ENCODE measurements at places on chromosomes 5 and 9.

DNA sequence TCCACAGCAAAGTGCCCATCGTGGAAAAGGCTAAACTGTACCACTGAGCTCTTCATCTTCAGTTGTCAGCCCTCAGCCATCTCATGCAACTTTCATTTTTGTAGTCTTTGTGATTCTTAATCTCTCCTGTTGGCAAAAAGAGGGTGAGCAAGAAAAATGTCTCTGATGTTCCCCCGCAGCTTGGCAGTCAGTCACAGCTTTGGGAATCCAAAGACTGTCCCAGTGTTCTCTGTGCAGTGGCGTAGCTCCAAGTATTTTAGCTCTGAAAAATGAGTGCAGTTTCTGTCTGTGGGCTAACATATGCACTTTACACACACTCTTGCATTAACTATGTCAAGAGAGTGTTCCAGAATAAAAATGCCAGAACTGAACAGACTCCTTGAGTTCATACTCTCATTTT is 372.2 kb downstream of the TMEM232 start:
- DNase-seq, result no peak

GRCh38 chr9:124444166-124444565 is 6.1 kb upstream of the ADGRD2 start:
- peak; percentile 86 for DNase-seq

DNA sequence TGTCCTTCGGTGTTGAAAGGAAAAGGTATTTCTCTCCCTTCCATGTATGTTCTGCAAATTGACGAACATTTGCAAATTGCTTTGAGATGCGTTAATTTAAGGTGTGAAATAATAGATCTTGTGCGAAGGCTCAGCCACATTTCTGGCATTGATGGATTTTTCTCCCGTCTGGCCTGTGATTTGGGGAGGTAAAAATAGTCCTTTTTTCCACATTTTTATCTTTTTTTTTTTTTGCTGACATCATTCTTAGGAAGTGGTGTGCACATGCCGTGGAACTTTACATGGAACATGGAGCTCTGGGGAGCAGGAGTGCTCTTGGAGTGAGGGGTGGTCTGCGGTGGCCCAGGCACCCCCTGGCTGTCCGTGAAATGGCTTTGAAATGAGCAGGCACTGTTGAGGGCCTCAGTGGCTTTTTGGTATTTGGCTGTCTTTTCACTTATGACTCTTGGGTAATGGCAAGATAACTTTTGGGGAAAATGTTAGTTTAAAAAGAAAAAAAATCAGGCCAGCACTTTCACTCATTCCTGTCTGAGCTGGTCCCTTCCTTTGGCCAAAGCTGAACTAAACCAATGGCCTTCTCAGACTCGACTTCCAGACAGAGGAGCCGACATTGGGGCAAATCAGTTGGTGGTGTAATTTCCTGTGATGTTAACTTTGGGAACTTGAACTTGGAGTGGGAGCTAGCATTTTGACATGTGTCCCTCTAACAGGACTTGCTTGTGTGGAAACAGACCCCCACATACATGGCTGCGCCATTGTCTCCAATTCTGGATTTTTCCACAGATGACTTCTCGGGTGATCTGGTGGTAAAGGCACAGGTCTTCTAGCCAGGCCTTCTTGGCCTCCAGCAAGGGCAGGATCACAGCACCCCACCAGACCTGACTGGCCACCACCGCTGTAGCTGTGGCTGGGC is 4.2 kb downstream of the NEK6 start:
- no peak for DNase-seq

- peak; percentile 65 for DNase-seq
These were observed 529 bp downstream of the UBAC1 start for GRCh38 chr9:135960411-135961276.

GRCh38 chr9:82882748-82883147 is 180.2 kb downstream of the RASEF start:
- DNase-seq, result no peak

DNA sequence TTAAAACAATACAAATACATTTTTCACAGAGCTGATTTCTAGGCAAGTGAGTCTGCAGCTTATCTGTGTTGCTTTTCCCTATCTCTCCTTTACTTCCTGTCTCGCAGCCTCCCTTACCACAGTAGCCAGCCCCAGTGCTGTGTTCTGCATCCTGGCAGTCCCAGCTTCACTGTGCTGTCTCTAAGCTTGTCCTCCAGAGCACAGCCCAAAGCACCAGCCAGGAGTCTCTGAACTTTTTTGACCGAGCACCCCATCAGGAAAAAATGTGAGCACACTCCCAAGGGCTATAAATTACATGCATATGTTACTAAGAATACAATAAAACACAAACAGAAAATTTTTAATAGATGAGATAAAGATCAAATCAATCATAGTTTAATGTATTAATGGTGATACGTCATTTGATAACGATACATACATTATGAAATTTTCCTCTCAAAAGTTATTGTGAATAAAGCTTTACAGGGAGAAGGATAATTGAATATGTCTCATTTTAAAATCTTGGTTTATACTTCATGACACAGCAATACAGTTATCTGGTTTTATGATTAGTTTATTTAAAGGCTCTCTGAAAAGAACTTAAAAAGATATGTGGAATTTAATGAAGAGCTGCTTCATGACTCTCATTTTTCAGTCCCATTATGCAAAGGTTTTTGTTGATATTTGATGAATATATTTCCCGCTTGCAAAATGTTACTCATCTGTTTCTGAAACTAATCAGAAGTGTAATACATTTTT is 7.3 kb upstream of the RHOBTB3 start:
- DNase-seq, result no peak

- DNase-seq, result no peak
These were observed 15.8 kb downstream of the ZDHHC21 start for GRCh38 chr9:14677396-14677795.

DNA sequence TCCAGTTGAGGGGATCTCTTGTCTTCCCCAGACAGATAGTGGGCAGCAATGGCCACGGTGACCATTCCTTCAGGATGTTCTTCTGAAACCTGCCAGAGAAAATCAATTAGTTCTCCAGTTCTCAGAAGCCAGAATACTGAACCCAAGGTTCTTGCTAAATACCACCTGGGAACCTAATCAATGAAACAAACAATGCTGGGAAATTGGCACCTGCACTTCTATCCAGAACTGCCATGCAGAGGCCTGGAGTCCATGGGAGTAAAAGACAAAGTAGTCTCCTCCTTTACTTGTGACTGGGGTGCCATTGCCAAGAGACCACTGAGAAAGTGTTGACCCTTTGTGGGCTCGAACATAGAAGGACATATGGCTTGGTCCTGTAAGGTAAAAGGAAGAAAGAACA is 45.7 kb downstream of the ERMP1 start:
- no peak for DNase-seq

DNA sequence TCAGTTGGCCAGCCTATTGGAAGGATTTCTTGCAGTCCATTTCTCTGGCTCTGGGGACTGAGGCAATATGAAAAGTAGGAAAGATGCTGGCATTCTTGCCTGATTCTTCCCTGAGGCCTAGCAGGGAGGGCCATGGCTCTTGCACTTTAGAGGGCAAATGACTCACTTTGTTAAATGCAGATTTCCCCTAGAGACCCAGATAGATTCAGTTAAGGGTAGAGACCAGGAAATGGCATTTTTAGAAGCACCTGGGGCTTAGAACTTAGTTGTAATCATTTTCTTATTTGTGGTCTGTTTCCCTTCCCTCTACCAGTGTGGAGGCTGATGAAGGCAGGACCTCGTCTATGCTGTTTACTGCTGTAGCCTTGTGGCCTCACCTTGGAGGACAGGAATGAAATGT is 112.8 kb upstream of the NR3C1 start:
- DNase-seq, result no peak

GRCh38 chr5:174573221-174573994 is 151.0 kb upstream of the MSX2 start:
- DNase-seq, result no peak

GRCh38 chr9:115118879-115119218 is 892 bp upstream of the TNC start:
- DNase-seq, result peak; percentile 95

- no peak for DNase-seq
These were observed 55.1 kb upstream of the S1PR3 start for GRCh38 chr9:88936132-88936531.

- DNase-seq, result no peak
These were observed 37.7 kb upstream of the PDE8B start for GRCh38 chr5:77172713-77173328.

DNA sequence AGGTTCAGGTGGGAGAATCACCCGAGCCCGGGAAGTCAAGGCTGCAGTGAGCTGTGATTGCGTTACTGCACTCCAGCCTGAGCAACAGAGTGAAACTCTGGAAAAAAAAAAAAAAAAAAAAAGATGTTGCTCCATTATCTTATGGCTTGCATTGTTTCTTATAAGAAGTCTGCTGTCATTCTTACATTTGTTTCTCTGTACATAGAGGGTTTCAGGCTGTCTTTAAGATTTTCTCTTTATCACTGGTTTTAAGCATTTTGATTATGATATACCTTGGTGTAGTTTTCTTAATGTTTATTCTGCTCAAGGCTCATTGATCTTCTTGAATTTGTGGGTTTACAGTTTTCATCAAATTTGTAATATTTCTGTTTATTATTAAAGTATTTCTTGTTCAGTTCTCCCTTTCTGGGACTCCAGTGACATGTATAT is 35.2 kb downstream of the MVB12B start:
- no peak for DNase-seq

DNA sequence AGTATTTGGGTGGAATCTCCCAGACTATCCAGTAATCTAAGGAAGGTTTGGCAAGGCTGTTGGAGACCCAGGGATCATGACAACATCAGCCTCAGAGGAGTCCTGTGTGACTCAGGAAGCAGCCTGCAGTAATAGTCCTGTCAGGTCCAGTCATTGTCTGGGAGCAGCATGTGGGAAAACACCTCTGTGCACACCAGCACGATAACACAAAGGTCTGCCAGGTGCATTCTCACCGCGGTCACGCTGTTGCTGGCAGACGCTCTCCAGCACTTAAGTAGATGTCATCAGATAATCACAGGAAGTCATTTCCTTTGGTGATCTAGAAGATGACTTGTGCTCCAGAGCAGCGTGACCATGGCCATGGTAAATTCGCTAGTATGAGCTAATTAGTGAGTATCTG is 99.2 kb upstream of the IQGAP2 start:
- peak; percentile 36 for DNase-seq

DNA sequence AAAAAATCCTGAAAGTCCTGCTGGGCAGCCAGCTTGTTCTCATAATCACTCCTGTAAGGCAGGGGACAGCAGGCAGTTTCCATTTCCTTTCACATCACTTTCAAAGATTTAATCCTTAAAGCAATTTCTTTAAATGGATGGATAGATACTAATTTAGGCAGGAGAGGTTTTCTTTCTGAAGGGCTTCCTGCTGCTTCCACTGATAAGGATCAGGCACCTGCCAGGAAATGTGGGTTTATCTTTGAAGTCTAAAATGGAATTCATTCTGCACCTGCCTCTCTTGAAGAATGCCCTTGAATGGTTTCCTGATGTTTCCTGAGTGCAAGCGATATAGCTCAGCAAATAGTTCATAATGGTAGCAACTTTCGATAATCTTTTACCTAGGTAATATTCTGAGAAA is 64.5 kb downstream of the STARD4 start:
- no peak for DNase-seq

DNA sequence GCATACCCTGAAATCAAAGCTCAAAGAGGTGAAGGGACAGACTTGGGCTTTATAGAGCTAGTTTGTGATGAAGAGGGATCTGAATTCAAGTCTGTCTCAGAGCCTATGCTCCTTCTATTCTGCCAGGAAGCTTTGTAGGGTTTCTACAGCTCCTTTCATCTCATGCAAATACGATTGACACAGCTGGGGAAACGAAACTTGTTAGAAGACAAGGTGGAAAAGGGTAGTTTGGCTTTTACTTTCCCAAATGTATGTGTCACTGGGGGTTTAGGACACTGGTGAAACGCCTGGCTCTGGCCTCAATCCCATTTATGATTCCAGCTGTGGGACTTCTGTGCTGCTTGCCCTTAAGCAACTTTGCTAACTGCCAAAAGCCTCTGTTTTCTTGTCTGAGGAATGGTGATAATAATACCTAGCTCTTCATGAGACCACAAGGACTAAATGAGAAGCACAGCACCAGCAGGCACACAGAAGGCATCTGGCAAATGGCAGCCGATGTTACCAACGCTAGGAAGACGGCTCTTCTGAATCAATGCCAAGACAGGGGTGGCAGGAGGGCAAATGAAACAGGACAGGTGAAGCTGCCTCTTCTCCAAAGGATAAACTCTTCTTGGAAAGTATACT is 70.3 kb upstream of the EQTN start:
- no peak for DNase-seq

GRCh38 chr9:127742435-127743088 is 7.5 kb upstream of the TOR2A start:
- DNase-seq, result peak; percentile 71

DNA sequence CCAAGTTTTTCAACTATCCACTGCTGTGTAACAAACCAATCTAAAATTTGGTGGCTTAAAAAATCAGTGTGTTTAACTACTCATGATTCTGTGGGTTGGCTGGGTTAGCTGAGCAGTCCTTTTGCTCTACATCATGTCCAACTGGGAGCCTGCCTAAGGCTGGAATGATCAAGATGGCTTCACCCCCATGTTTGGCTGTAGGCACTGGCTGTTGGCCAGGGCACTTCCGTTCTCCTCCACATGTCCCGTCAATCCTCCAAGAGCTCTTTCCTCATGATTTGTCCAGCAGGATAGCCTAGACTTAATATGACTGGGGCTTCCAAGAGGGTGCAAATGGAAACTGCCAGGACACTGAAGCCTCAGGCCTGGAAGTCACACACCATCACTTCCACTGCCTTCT is 17.0 kb upstream of the TSSK1B start:
- DNase-seq, result no peak

DNA sequence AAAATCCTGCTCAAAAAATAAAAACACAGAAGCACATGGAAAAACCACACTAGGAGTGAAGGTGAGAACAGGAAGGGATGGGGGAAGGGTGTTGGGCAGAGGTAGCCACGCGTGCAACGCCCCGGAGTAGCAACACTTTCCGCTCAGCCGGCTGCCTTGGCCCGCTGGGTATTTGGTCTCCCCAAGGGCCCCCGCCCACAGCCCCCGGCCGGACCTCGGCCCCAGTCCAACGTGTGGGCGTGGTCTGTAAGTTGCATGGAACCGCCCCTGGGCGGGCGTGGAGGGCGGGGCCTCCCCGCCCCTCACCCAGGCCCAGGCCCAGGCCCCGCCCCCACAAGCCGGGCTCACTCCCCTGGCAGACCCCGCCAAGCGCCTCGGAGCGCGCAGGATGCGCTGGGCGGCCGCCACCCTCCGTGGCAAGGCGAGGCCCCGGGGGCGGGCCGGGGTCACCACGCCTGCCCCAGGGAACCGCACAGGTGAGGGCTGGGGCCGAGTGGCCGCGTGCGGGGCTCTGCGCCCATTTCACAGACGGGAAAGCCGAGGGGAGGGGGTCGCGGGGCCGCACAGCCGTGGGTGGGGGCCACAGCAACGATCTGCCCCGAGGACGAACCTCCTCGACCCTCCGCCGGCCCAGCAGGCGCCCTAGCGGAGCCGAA is at the start of gene SUSD3:
Gene SUSD3 (plus strand): TSS at position 347 of the 656 bp plus-strand sequence. CDS start 42 bp downstream, at position 389.
- DNase-seq, result peak; percentile 80
